ENCODE measurements at places on chromosomes 5 and 9.
A peak's percentile ranks its signal among the peaks of the same experiment; 100 is the strongest.

GRCh38 chr9:97845130-97845529 is 7.9 kb upstream of the FOXE1 start:
- no peak for DNase-seq

GRCh38 chr5:55305345-55305744 is 2.1 kb downstream of the DHX29 start:
- DNase-seq, result no peak

- no peak for DNase-seq
These were observed 159.4 kb downstream of the MACROH2A1 start for GRCh38 chr5:135239453-135240282.

DNA sequence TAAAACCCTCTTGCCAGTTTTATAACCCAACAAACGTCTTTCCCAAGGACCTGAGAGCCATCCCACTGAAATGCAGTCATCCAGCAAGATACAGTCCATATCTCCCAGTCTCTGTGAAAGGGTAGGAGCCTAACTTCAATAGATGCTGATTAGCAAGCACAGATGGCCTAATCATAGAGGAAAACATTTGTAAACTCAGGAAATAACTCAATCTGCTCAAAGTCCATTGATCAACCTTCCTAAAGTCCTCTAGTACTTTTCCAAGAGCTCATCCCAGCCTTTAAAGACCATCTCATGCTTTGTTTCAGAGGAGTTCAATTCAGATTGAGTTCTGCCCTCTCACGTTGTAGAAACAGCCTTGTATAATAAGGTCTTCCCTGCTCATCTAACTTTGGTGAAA is 324.2 kb downstream of the MRPS30 start:
- DNase-seq, result no peak

- no peak for DNase-seq
These were observed 55.2 kb downstream of the RIC1 start for GRCh38 chr9:5684101-5684500.

- no peak for DNase-seq
These were observed 247.0 kb downstream of the CHSY3 start for GRCh38 chr5:130151239-130151638.

GRCh38 chr5:138875946-138876345 is 811 bp upstream of the LRRTM2 start:
- DNase-seq, result no peak

DNA sequence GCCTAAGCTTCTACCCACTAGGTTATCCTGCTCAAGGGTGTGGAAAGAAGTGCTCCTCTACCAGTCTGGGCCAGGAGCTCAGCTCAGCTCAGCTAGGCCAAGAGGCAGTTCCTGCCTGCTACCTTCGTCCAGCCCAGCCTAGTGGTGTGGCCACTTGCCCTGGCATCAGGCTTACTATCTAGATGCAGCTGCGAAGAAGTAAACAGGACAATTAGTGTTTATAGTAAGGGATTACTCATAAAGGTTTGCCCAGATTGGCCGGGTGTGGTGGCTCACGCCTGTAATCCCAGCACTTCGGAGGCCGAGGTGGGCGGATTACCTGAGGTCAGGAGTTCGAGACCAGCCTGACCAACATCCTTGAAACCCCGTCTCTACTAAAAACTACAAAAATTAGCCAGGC is 12.8 kb upstream of the SPATA24 start:
- DNase-seq, result no peak

DNA sequence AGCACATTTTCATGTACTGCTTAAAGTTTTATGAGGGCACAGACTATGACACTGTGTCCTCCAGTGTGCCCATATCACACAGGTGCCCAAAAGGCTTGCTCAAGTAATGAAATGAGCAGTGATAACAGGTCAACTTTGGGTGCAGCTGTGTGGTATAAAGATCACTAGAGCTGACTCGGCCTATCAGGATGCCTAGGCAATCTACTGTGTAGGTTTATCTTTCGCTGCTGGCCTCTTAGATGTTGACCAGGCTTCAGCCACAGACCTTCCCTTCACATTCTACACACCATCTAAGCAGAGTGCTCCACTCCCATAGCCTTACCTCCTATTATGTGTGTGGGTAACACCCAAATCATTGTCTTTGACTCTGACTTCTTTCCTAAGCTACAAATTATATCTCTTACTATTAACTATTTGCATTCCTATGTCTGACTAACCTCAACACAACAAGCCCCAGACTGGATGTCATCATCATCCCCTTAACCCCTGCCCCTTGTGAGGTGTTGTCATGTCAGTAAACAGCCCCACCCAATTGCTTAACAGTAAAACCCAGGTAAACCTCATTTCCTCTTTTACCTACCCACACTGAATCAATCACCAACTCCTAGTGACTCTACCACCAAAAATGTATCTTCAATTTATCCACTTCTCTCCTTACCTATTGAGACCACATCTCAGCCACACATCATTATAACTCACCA is 2.5 kb downstream of the SREK1IP1 start:
- peak; percentile 60 for DNase-seq

DNA sequence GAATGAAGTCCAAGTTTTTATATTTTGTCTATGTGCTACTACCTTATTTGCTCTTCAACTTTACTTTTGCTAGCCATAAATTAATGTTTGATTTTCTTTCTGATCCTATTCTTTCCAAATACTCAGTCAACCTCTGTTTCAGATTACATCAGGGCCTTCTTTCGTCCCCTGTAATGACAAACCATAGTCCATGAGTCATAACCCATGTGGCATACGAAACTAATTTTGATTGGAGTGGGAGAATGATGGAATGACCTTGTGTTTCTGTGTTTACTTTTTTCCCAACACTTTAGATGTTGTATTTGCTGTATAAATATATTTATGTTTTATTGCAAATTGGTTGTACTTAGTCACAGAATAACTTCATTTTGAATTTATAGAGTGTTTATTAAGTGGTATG is 1043.1 kb downstream of the DTWD2 start:
- no peak for DNase-seq

GRCh38 chr9:116605904-116606341 is 81.2 kb upstream of the TRIM32 start:
- no peak for DNase-seq

- no peak for DNase-seq
These were observed 453 bp downstream of the PTRH1 start for GRCh38 chr9:127714951-127715469.

GRCh38 chr5:145110834-145111233 is 724.3 kb downstream of the PRELID2 start:
- DNase-seq, result no peak

DNA sequence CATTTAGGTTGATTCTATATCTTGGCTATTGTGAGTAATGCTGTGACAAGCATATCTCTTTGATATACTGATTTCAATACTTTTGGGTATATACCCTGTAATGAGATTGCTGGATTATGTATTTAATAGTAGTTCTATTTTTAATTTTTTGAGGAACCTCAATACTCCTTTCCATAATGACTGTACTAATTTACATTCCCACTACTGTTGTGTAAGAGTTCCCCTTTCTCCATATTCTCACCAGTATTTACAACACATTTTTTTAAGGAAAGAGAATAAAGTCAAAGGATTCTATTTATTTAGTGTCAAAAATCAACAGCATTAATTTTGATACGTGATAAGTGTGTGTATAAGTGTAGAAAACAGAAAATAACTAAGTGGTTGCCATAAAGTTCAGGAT is 356.4 kb upstream of the EDIL3 start:
- no peak for DNase-seq

DNA sequence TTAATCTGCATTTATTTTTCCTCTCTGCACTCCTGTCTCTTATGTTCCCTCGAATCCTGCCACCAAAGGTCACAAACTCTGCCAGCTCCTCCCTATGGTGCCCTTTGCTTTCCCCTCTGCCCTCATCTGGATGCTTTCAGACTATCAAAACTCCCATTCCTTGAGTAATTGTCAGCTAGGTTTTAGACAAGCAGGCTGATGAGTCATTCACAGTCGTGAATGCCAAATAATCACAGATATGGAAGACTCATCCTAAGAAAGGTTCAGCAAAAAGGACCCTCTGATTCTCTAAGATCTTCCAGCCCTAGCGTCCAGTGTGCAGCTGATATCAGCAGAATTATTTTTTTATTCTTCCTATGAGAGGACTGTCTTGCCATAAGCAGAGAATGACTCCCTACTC is 104.5 kb upstream of the NUDT12 start:
- DNase-seq, result no peak

GRCh38 chr9:84705128-84705527 is 35.6 kb downstream of the NTRK2 start:
- DNase-seq, result no peak

- no peak for DNase-seq
These were observed 30.2 kb downstream of the LRRC70 start for GRCh38 chr5:62608529-62609511.

GRCh38 chr5:62273687-62274086 is 32.3 kb upstream of the KIF2A start:
- no peak for DNase-seq

GRCh38 chr5:19615661-19616060 is 372.3 kb downstream of the CDH18 start:
- DNase-seq, result no peak

DNA sequence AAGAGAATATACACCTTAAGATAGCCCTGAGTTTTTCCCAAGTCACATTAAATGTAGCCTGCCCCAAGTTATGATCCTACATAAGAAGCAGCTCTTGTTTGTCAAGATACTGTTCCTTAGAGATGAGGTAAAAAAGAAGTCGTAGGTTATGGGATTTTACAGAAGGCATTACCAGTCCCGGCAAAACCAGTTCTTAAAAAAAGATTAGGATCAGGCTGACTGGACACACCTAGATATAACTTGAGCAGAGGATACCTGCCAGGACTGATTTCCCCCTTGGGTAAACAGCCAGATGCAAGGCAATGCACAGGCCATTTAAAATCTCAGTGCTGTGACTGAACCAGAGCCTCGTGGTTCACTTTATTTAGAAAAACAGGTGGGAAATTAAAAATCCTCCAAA is 14.1 kb upstream of the SEMA5A start:
- DNase-seq, result no peak

GRCh38 chr5:20023686-20024180 is 35.7 kb upstream of the CDH18 start:
- DNase-seq, result no peak

DNA sequence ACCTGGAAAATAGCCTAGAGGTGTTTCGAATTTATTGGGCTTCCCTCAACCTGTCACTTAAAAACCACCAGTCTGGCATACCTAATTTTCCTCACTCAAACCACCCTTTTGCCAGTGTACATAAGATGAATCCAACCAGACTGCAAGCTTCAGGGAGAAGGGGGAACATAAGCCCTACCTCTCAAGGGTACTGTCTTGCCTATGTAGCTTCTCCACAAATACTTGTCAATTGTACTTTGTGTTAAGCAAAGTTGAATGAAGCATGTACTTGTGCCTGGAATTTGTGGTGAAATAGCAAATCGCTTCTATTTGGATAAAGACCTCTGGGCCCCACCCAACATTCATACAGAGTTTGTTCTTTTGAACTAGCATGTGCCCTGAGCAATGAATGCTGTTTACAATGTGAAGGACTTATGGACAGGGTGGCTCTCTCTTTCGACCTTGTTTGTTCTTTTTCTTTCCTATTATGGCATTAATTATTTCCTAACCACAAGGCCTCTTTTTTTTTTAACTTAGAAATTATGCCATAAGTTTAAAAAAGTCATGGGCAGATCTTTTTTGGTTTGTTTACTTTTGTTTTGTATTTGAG is 580.2 kb downstream of the EBF1 start:
- no peak for DNase-seq

All from large intestine (tissue), 12 donors.